ENCODE measurements at places on chromosomes 16 and 17.

DNA sequence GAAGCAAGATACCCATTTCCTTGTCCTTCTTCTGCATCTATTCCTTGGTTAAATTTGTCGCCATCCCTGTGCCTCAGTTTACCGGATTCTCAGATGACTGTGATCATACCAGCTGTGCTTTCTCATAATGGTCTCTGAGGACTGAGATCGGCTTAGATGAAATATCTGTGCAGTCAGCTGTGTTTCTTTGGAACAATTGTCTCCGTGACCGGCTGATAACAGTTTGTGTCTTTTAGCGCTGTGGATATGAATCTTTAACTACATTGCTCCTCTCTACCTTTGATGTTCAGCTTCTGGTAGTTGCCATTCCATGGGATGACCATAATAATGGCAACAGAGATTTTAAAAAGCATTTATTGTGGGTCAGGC, 473 bp downstream of the FTO start:
- no peak for DNase-seq

GRCh38 chr17:46876353-46876887, 25.0 kb downstream of the WNT9B start:
- no peak for DNase-seq

DNA sequence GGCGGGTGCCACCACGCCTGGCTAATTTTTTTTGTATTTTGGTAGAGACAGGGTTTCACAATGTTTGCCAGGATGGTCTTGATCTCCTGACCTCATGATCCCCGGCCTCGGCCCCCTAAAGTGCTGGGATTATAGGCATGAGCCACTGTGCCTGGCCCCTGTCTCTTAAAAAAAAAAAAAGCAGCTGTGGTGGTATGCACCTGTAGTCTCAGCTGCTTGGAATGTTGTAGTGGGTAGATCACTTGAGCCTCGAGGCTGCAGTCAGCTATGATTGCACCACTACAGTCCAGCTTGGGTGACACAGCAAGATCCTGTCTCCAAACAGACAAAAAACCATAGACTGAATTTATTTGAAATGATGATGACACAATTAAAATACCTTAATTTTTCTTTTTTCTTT, 24.3 kb downstream of the CDK12 start:
- no peak for DNase-seq

GRCh38 chr16:52191531-52192134, 355.3 kb downstream of the TOX3 start:
- peak; percentile 51 for DNase-seq

- peak; percentile 19 for DNase-seq
These were observed 16.5 kb downstream of the FCSK start for GRCh38 chr16:70470927-70471341.

DNA sequence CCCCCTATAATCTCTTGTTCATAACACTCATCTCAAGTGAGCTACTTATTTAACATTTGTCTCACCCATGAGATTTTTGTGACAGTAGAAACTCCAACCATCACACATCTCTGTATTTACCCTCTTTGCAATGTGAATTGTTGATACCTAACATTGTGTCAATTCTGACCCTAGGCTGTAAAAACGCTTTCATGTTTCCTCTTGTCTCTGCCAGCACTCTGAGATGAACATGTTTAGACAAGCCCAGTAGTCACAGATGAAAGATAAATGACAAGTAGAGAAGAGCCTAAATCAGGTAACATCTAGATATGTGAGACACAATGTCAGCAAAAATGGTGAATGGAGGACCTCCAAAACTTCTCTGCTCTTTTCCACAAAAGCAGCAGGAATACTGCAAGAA, 1254.5 kb upstream of the GOT2 start:
- DNase-seq, result no peak

- no peak for DNase-seq
These were observed 534 bp downstream of the GPATCH8 start for GRCh38 chr17:44502598-44503146.

GRCh38 chr17:12530161-12530560, 135.5 kb upstream of the MYOCD start:
- DNase-seq, result no peak

DNA sequence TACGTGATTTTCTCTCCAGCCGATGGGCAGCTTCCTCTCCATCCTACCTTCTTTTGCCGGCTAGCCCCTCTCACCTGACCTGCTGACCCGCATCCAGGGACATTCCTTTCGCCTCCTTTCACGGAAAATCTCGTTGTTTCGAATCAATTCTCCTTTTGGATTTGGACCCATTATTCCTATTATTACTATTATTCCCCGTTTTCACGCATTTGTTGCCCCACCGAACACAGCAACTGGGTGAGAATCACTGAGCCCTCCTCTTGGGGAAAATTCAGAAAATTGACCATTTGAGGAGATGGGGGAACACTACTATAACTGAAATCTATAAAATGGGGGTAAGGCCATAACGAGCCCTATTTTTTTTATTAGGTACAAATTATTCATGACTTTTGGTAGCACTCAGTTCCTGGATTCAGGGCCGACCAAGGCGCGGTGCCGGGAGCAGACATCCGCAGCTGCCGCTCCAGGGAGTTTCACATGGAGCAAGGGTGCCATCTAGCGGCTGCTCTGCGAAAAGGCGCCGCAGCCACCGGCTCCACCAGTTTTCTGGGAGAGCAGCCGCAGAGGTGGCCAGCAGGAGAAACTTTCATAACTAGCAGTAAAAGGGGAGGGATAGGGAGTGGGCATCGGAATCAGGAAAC, 3.3 kb upstream of the HOXB8 start:
- peak; percentile 89 for DNase-seq

DNA sequence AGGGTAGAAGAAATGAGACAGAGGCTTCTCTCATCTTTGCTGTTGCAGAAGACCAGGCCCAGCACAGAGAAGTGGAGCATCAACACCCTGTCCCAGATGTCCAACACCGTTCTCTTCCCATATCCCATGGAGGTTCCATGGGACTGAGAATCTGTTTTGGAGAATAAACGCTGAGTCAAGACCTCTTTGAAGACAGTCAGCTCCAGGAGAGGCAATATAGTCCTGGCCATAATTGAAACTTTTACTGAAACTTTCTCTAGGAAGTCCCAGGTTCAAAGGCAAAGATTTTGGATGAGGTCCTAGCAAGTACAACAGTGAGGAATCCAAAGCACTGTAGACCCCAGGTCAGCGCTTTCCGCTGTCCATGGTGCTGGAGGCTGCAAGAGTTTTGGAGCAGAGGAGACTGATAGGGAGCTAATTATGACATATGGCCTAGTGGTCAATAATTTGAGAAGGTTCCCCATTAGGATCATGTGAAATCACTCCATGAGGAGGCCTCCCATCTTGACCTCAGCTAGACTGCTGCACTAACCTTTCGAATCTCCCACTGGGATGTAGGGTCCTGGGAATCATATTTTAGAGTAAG, 36.0 kb downstream of the OSBPL7 start:
- DNase-seq, result peak; percentile 14

DNA sequence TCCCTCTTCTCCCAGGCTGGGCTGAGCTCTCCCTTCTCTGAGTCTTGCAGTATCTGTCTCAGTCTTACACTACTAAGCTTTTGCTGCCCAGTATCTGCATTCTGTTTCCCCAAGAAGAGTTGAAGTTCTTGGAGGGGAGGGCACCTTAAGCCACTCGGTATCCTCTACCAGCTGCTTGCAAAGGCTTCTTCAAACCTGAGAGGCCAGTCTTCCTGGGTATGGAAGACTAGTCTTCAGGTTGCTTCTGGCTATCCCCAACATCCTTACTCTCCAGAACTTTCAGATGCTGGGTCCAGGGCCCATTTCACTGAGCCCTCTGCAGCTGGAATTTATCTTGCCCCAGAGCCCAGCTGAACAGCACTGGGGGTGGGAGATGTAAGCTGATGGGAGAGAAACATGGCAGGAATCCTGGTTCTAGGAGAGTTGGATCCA, 20.1 kb downstream of the GP2 start:
- no peak for DNase-seq

DNA sequence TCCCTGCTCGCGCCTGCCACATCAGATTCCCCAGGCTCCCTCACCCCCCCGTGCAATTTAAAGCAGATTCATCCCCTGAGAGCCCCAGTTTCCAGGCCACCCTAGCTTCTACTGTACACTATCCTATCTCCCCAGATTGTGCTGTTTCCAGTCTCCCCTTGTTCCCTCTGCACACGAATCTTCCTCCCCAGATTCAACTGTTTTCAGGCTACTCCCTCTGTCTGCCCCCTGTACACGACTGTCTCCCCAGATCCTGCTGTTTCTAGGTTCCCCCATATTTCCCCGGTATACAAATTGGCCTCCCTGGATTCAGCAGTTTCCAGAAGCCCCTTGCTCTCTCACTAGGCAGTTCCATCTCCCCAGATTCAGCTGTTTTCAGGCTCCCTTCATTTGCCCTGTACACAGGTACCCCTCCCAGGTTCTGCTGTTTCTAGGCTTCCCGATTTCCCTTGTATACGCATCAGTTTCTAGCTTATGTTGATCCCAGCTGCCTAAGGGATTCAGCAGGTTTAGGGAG, 22.9 kb downstream of the COPZ2 start:
- DNase-seq, result no peak

- DNase-seq, result peak; percentile 9
These were observed 24.5 kb downstream of the STXBP4 start for GRCh38 chr17:54992797-54993639.

DNA sequence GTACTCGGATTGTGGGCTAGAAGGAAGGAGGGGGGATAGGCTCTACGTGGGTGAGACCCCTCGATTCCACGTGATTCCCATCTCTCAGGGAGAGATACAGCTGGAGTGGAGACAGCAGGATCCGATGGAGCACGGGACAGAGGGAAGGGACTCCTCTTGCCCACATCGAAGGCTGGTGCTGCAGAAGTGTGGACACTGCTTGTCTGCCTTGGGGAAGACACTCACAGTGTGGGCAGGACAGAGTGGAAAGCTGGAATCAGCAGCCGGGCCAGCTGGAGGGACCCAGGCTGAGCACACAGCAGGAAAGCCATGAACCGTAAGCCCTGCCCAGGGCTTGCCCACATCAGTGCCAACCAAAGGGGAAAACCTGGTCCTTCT, 42.1 kb upstream of the RPH3AL start:
- DNase-seq, result no peak

- peak; percentile 52 for DNase-seq
These were observed 79.8 kb downstream of the CMIP start for GRCh38 chr16:81524382-81524781.

- no peak for DNase-seq
These were observed 40.1 kb downstream of the SKAP1 start for GRCh38 chr17:48389903-48390302.

DNA sequence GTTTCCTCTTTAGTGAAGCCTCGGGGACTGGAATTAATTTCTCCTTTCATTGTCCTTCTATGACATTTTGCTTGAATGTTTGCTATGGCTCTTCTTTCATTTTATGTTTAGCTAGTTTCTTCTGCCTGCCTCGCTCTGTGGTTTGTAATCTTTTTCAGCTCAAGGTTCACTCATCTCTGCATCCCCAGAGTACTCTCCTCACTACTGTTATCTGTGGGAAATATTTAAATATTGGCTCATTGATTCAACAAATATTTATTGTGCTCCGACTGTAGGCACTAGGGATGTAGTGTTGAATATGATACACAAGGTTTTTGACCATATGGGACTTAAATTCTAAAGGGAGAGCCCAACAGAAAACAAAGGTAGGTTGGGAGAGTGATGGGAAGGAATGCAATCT, 195.9 kb downstream of the PHKB start:
- DNase-seq, result no peak

- DNase-seq, result no peak
These were observed 2.2 kb upstream of the RPL38 start for GRCh38 chr17:74201250-74201649.

DNA sequence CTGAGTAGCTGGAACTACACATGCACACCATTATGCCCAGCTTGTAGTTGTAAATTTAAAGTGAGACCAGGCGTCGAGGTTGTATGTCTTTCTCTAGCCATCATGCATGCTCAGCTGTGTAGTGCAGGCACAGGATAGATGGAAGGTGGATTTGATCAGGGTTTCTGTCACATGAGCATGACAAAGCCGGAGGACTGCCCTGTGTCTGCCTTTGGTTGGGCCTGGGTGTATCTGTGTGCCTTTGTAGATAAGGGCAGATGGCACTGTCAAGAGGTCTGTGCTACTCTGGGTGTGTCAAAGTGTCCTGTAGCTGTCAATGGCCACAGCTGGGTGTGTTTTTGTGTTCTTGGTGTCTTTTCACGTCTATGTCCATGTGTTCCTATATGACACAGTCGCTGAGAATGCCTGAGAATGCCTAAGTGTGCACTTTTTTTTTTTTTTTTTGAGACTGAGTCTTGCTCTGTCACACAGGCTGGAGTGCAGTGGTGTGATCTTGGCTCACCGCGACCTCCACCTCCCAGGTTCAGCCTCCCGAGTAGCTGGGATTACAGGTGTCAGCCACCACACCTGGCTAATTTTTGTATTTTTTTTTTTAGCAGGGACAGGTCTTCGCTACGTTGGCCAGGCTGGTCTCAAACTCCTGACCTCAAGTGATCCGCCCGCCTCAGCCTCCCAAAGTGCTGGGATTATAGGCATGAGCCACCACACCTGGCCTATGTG, 4.1 kb upstream of the NAGS start:
- DNase-seq, result no peak

DNA sequence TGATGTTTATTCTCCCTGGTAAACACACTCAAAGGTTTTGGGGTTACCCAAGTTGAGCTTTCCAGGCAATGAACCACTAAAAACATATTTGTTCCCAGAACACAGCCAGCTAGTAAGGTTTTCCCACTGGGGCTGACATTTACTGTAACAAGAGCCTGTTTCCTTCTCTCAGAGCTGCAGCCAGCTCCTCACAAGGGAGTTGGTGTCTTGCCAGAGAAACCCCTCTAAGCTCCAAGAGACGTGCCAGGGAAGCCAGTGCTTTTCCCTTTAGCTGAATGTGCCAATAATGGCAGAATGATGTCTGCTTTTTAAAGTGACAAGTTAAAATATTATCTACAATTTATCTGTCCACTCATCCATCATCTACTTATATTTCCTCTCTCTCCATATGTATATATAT, 170.8 kb upstream of the RBFOX1 start:
- DNase-seq, result no peak

- no peak for DNase-seq
These were observed 86.4 kb downstream of the TEX14 start for GRCh38 chr17:58605470-58605869.

- DNase-seq, result no peak
These were observed 28.8 kb downstream of the CTU2 start for GRCh38 chr16:88735121-88735520.

DNA sequence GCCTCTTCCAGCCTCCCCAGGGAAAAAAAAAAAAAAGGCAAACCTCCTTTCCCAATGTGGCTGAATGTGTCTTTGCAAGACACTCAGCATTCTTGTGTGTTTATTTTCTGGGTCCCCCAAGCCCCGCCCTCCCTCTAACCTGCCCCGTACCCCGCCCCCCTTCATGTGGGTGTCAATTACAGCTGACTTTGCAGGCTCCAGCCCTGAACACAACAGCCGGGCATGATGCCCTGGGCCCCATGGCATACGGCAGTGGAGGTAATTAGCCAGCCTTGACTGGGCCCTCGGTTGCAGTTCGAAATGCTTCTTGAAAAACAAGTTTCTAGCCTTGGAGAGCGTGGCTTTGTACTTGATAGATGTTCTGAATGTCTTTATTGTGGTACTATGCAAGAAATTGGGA, 354.7 kb upstream of the RBFOX1 start:
- DNase-seq, result no peak
